ENCODE measurements at places on chromosomes 1 and 21.
A peak's percentile ranks its signal among the peaks of the same experiment; 100 is the strongest.

- DNase-seq: no peak
Measured at GRCh38 chr1:44016041-44016889, 15.0 kb downstream of the SLC6A9 start.

- no peak for DNase-seq
Measured at GRCh38 chr1:55539652-55540512, 324.7 kb upstream of the USP24 start.

DNA sequence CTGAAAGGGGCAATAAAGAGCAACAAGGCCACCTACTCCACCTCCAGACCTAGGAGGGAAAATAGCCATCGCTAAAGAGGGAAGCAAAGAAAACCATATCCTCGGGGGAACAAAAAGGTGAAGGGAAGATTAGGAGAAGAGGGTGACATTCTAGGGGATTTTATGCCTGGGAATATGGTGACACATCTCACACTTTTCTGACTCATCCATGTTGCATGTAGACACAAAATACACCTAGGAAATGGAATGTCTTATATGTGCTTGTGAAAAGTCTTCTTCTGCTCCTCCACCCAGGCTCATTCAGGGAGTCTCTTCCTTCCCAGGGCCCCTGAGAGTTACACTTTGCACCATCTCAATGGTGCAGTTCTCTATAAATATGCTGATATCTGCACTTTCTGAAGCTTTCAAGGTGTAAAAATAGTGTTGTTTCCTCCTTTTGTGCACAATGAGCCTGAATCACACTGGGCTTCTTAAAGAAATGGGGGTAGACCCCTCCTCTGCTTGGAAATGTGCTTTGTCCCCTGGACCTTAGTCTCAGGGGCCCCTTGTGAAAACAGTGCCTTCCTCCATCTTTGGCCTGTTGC lies 195.9 kb downstream of the CYYR1 start:
- DNase-seq: no peak

DNA sequence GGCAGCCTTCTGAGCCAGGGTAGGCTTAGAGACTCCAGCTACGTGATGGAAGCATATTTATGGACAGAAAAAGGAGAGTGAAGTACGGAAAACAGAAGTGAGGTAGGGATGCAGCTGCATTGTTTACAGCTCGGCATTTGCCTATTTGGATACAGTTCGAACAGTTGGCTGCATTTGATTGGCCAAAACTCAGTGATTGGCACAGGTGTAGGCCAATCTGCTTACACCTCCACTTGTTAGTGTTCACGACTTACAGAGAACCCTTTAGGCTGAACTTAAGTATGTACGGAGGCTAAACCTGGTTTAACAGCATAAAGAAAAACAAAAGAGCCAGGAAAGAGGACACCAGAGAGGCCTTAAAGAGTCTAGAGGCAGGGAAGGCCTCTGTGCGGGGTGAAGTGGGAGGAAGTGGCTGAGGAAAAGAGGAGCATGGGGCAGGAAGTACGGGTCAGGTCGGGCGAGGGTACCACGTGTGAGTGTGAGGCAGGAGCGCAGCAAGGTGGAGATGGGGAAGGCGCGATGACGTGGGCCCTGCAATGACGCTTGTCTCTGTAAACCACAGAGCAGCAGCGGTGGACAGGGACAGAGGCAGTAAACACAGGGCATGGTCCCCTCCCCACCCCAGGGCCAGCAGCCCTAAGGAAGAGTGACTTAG lies 32.0 kb downstream of the RSPH1 start:
- DNase-seq: no peak

GRCh38 chr1:68963353-68963752 lies 466.5 kb upstream of the DEPDC1 start:
- DNase-seq: no peak

GRCh38 chr1:21552715-21553114 lies 43.5 kb downstream of the ALPL start:
- DNase-seq: no peak

GRCh38 chr1:33908324-33908956 lies 44.6 kb downstream of the HMGB4 start:
- no peak for DNase-seq

GRCh38 chr1:205192287-205192686 lies 19.2 kb downstream of the DSTYK start:
- DNase-seq: no peak

- no peak for DNase-seq
Measured at GRCh38 chr1:158706096-158706495, 5.6 kb upstream of the OR6K2 start.

- no peak for DNase-seq
Measured at GRCh38 chr1:107532318-107532717, 391.5 kb downstream of the NTNG1 start.

GRCh38 chr1:160935527-160936258 lies 18.9 kb downstream of the ITLN2 start:
- DNase-seq: no peak

DNA sequence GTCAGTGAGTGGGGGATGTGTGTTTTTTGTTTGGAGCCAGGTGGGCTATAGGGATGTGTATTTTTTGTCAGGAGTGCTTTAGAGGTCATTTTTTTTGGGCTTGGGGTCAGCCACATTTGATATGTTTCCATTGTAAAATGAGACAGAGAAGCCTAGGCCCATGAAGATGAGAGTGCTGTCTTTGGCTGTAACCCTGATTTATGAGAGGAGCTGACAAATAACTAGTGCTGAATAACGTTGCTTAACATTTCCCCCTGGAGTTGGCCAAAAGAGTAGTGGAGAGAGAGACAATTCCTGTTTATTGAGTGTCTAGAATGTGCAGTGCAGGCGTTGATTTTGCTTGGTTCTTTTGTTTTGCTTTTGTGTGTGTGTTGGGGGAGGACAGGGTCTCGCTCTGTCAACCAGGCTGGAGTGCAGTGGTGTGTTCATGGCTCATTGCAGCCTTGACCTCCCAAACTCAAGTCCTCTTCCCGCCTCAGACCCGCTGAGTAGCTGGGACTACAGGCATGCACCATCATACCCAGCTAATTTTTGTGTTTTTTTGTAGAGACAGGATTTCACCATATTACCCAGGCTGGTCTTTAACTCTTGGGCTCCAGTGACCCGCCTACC lies 64.7 kb downstream of the S1PR1 start:
- no peak for DNase-seq

GRCh38 chr1:183942933-183943693 lies 94.4 kb downstream of the COLGALT2 start:
- peak; percentile 90 for DNase-seq

DNA sequence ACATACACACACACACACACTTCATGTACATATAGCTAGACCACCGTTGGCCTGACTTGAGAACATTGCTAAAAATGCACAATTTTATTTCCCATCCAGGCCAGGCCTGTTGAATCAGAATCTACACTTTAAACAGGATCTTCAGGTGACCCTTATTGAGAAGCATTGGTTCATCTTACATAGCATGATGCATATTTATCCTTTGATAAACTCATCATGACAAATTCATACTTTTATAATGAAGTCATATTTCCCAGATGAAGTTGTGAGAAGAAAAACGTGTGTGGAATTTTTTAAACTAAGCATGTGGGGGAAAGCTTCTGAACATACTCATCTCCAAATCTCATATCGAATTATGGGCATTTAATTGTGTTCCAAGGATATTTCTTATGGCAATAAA lies 877.7 kb downstream of the MRPL39 start:
- DNase-seq: no peak

GRCh38 chr1:206497363-206497762 lies 10.0 kb upstream of the RASSF5 start:
- DNase-seq: no peak

Measured in osteocyte (in vitro differentiated cells).